ENCODE measurements at places on chromosomes 5 and 9.

DNA sequence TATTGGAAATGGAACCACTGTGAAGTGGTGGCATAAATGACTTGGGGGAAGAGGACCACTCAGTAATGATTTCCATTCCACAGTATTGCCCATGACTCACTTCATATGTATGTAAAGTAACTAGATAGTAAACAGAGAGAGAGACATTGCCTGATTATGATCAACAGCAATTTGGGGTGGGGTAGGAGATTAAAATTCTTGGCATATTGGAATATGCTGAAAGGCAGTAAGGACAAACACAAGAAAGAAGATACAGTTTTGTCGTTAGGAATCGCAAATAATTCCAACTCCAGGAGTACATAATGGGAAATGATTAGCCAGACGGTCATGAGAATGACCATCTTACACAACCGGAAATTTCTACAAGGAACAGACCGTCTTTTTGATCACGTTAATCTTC is 1.5 kb upstream of the HMGCS1 start:
- no peak for DNase-seq

DNA sequence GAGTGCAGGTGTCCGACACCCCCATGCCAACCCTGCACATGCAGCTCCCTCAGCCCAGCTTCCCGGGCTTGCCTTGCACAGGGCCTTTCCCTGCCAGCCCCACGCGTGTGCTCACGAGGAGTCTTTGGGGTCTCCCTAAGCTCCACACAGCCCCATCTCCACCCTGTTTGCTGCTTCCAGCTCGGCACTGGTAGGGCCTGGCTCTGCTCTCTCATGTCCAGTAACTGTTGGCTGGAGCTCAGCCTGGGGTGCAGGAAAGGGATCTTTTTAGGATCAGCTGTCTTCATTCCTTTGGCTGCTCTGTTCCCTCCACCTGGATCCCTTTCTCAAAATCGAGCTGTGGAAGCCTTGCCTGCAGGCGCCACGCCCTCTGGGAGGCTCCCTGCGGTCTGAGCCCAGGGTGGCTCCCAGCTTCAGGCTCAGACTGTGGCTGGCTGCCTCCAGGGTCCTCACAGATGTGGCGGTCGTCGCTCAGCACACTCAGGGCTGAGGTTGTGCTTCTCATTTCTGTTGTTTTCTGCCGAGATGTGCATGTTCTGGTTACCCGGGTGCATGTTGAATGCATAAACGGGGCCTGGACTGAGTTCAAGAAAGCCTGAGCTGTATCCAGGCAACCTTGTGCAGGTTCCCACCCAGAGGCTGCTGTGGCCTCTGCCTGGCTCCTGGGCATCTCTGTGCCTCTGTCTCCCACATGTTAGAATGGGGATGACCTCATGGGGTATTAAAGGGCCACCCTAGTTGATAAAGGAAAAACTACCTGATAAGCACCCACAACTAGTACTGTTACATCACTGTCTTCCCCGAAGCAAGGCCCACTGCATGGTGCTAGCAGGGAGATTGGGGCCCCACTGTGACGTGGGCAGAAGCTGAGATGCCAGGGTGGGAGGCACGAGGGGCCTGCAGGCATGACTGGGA is 4.3 kb downstream of the CACNA1B start:
- DNase-seq: no peak

DNA sequence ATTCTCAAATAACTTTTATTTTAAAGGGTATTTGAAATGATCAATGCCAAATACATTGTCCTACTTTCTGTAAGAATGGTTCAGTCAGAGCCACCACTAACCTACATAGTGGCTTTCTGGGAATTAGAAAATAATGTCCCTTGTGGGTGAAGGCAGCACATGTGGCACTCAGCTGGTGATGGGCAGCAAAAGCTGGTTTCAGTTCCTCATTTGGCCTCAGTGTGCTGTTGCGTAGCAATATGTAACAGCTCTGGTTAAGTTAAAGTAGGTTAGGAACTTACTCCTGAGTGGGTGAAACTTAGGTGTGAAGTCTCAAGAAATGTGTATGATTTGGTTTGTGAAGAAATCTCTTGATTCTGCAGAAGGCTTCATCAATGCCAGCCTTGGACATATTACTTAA is 99.6 kb upstream of the SPEF2 start:
- no peak for DNase-seq

DNA sequence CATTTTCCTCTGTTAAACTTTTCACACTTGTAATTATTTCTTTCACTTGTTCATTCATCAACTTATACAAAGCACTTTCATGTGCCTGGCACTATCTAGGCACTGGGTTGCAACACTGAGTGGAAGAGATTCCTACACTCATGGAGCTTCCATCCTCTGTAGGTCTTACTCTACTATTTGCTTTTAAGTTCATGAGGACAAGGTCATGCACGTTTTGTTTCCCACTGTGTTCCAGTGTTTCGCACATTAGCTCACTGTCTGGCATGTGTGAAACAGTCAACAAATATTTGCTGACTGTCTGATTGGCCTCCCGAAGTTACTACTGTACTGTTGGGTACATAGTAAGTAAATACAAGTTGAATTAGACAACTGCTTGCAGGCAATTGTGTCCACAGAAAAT is 87.9 kb upstream of the IFNK start:
- DNase-seq: no peak

DNA sequence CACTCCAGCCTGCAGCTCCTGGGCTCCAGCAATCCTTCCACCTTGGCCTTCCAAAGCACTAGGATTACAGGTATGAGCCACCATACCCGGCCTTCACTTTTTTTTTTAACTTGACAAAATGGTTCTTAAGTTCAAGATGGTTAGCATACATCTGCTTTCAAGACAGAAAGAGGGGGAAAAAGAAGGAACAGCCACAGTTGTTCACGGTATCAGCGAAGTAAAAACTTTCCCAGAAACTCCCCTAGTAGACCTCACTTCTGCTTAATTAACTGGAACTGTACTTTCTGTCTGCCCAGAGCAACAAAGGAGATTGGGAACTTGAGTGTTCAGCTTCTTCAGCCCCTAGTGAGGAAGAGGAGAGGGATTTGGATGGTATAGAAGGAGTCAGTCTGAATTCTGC is 116.7 kb downstream of the UGCG start:
- DNase-seq: no peak

DNA sequence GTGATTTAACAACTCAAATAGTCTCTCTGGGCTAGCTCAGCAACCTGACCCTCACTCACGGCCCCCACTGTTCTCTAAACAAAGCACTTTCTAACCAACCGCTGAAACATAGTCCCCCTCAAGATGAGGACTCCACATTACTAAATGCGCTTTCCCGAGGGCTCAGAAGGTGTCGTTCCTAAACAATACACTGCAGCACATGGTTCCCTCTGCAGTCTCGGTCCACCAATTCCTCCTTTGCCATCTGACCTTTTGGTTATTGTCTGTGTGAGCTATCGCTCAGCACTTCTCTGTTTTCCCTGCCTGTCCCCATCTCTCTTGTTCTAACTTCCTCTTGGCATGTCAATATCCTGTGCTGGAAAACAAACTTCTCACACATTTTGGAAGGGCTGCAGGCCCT is 7.2 kb downstream of the EPB41L4A start:
- no peak for DNase-seq

GRCh38 chr5:157732596-157733262 is 1.5 kb downstream of the THG1L start:
- DNase-seq: no peak

DNA sequence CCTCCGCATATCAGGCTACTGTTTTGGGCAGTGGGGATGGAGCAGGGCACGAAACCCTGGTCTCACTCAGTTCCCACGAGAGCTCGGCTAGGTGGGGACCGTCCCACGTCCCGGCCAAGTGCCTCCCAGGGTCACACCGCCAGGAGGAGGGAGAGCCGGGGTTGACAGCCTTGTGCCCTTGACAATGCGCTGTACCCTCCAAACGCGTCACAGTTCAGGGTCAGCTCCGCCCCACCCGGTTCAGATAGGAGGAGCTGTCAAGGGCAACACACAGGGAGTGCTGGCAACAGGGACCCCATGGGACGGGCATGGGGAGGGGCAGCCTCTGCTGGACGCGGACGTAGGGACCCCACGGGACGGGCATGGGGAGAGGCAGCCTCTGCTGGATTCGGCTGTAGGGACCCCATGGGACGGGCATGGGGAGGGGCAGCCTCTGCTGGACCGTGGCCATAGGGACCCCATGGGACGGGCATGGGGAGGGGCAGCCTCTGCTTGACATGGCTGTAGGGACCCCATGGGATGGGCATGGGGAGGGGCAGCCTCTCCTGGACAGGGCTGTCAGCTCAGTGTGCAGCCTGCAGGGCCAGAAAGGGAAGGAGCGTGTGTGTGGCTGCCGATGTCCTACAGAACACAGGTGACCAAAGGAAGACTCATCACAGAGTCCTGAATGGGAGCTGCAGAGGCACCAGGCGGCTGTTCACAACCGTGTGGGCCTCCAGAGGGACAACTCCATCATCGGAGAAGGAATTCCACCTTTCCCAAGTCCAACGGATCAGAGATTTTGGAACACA is 29.4 kb downstream of the PNPLA7 start:
- DNase-seq: no peak

DNA sequence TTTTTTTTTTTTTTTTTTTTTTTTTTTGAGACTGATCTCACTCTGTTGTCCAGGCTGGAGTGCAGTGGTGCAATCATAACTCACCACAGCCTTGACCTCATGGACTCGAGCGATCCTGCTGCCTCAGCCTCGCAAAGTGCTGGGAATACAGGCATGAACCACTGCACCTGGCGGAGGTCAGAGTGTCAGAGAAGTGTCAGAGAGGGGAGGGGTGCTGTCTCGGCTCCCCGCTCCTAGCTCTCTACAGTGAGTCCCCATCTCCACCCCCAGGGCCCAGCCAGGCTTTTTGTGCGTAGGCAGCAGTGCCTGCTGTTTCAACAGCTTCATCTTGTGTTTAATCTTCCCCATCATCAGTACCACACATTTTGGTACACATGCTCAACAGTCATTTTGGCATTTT is 38.3 kb downstream of the SAR1B start:
- no peak for DNase-seq

DNA sequence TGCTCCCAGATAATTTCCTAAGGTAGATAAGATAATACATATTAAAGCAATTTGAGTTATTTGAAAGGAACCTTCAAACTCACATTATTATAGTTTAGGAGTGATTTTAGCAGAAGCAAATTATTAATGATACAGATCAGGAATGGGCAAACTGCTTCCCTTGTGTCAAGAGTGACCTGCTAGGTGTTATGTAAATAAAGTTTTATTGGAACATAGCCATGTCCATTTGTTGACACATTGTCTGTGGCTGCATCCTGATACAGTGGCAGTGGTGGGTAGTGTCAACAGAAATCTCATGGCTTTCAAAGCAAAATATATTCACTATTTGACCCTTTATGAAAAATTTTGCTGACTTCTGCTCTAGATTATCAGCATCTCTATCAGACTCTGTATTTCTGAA is 11.4 kb upstream of the BASP1 start:
- no peak for DNase-seq

DNA sequence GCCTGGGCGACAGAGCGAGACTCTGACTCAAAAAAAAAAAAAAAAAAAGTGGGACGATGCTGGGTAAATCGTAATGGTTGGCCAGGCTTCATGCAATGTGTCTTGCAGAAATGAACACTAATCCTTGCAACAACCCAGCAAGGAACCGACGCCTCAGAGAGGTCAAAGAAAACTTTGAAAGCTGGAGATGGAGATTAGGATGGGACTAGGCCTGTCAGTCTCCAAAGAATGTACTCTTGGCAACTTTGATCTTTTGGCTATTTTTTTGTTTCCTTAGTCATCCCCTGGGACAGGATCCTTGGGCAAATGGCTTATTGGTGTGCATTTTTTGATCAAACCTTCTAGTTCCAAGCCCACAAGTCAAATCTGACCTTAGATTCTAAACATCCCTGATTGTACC is 10.6 kb upstream of the PWWP2A start:
- no peak for DNase-seq

DNA sequence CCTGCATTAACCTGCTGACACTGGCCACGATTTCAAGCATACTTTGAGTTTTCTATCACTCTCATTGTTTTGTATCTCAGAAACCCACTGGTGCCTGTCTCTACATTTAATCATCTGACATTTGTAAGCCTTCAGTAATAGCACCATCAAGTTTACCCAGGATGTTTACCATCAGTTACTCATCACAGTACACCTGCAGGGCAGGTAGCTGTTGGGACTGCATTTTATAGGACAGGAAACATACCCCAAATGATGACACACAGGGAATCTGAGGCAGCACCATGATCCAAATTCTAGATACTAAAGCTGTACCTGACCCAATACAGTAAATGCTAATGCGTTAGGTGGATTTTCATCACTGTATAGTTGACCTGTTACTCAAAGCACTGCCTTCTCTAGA is 114.2 kb downstream of the FEM1C start:
- DNase-seq: no peak

- DNase-seq: no peak
These were observed 122.9 kb downstream of the MACROH2A1 start for GRCh38 chr5:135276151-135276550.

DNA sequence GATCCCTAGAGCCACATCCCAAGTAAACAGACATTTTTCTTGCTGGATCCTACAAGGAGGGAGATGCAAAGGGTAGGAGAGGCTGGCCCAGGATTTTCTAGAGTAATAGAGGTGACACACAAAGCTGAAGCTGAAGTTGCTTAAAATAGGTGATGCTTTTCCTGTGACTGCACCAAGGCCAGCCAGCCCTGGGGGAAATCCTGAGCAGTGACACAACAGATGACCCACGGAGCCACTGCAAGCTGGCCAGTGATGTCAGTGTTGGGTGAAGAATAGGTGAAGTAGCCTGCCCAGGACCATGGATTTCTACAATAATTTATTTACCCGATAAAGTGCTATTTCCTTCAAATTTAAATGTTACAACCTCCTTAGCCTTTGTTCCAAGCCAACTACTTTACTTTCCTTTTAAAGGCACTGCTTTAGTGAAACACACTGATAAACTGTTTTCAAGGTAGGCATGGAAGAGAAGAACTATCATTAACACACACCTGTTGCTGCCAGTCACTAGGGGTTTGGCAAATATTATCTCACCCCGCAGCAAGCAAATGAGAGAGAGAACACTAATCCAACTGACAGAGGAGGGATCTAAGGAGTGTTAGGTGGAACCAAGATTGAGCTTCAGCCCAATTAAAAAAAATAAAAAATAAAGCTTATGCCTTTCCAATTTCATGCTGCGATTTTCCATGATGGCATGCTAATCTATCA is 123.5 kb downstream of the CTNND2 start:
- no peak for DNase-seq

GRCh38 chr5:157793301-157793700 is 49.8 kb downstream of the LSM11 start:
- DNase-seq: no peak

DNA sequence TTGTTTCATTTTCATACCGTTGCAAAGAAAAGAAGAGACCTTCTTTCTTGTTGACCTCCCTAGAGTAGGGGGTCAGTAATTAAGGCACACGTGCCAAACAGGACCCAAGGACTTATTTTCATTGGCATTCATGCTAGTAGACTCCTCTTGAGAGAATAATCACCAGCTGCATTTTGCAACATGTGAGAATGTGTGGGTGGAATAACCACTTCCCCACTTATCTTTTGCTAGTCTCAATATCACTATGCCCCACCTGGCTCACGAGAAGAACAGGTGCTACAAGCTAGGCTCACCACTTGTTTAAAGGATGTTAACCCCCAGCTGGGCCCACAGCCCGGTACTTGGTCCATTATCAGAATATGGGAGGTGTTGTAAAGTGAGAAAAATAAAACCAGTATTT is 460.7 kb upstream of the MEF2C start:
- no peak for DNase-seq

Data from neuronal stem cell (in vitro differentiated cells).